ENCODE measurements at places on chromosomes 16 and 17.

GRCh38 chr17:77280304-77281121 is 139.7 kb downstream of the SEC14L1 start:
- no peak for DNase-seq

GRCh38 chr16:53369921-53370320 is 64.3 kb upstream of the RBL2 start:
- no peak for DNase-seq

- no peak for DNase-seq
Measured at GRCh38 chr17:56594320-56595107, 1.0 kb downstream of the NOG start.

DNA sequence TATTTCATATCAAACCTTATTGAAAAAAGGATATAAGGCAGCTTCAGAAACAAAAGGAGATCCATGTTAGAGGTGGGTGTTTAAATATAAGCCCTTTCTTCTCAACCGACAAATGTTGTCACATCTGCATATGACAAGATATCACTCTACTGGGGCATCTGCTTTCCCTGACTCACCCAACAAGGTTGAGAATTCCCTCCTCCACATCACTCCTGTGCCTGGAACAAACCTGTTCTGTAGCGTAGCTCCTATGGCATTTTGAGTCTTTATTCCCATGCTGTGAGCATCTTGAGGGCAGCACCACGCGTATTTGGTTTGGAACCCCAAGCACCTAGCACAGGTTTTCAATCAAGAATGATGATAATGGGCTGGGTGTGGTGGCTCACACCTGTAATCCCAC is 59.4 kb upstream of the ZFHX3 start:
- no peak for DNase-seq

DNA sequence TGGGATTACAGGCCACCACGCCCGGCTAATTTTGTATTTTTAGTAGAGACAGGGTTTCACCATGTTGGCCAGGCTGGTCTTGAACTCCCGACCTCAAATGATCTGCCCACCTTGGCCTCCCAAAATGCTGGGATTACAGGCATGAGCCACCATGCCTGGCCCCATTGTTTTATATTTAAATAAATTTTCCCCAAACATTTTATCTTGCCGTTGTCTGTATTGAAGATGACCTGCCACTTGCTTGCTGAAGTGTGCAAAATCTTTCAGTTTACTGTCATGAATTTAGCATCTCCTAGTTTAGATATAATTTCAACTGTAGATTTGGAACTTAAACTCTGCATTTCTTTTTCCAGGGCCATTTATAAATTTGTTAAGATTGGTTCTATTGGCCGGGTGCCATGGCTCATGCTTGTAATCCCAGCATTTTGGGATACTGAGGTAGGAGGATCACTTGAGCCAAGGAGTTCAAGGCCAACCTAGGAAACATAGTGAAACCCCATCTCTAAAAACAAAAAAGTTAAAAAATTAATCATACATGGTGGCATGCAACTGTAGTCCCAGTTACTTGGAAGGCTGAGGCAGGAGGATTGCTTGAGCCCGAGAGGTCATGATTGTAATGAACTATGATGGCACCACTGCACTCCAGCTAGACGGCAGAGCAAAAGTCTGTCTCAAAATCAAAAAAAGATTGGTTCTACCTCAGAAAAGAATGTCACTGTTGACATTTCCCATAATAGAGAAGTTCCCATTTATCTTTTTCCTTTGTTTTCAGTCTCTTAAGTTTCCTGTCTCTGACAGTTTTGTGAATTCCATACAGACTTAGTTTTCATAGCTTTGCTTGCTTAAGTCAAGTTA is 84.4 kb downstream of the VMP1 start:
- DNase-seq, result no peak

- no peak for DNase-seq
Measured at GRCh38 chr16:71902656-71903365, 7.5 kb downstream of the IST1 start.

DNA sequence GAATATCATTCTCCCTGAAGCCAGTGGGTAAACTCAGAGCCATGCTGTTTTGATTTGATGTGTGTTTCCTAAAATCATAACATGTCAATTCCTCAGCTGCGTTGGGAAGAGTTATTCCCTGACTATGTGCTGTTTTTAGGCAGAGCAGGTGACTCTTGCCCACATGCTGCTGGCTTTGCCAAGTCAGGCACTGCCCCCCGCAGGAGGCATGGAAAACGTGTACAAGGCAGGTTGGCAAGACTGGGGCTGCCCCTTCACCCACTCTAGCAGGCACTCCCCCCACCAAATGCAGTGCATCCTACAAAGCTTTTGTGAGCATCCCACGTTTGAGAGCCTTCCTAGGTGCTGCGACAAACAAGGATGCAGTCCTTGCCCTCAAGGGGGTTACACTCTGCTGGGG is 38.3 kb upstream of the NAT9 start:
- DNase-seq, result no peak

DNA sequence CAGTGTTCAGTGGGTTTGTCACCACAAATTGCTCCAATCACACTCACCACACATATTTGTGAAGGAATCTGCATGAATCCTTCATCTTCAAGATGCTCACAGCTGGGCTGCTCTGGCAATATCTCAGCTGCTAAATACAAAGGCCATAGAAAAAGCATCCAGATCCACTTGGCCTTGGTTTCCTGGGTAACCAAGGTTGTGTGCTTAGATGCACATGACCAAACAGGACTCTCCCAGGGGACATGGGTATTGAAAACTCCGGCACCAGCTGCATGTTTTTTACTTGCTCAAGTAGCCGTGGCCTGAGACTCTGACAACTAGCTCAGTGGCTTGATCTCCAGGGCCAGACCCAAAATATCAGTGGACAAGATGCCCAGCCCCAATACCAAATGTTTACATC is 131.3 kb downstream of the CBLN1 start:
- no peak for DNase-seq

DNA sequence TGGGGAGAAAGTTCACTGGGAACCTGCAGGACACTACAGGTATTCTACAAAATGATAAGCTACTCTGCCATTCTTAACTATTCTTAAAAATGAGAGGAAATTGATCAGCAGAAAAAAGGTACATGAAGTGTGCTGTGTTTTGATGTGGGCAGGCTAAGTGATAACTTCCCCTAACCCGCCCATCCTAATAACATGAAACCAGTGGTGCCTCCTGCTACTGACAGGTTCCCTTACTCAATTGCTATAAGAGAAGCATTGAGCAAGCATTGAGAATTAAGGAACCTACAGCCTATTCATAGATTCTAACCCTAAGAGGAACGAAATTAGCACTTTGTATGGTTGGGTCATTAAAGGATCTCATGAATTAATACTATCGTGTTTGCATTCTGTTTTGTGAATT is 18.9 kb downstream of the XYLT1 start:
- no peak for DNase-seq

DNA sequence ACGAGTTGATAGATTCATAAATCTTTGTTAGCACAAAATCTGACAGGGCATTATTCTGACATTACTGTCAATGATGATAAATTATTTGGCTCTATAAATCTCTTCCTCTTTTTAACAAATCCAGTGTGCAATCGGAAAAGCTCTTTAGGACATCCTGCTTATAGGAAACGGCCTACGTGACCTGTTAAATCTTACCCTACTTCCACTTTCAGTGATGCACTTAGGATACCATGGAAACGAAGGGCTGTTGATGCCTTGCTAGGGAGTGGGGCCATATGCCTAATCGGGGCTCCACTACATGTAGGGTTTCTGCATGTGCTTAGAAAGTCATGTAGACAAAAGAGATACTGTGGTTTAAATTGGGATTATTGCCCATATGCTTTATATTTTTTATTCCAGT is 27.2 kb downstream of the ZNF594 start:
- DNase-seq, result no peak

- DNase-seq, result no peak
Measured at GRCh38 chr16:49474741-49475140, 101.1 kb downstream of the C16orf78 start.

Data from stimulated activated CD4-positive, alpha-beta T cell treated with anti-CD3 and anti-CD28 coated beads, Interleukin-2, amount 100 ng/mL, for 48 hours (primary cell).